ENCODE measurements at places on chromosomes 13 and 19.

GRCh38 chr19:38559428-38560401, 58.0 kb downstream of the MAP4K1 start:
- DNase-seq = no peak

DNA sequence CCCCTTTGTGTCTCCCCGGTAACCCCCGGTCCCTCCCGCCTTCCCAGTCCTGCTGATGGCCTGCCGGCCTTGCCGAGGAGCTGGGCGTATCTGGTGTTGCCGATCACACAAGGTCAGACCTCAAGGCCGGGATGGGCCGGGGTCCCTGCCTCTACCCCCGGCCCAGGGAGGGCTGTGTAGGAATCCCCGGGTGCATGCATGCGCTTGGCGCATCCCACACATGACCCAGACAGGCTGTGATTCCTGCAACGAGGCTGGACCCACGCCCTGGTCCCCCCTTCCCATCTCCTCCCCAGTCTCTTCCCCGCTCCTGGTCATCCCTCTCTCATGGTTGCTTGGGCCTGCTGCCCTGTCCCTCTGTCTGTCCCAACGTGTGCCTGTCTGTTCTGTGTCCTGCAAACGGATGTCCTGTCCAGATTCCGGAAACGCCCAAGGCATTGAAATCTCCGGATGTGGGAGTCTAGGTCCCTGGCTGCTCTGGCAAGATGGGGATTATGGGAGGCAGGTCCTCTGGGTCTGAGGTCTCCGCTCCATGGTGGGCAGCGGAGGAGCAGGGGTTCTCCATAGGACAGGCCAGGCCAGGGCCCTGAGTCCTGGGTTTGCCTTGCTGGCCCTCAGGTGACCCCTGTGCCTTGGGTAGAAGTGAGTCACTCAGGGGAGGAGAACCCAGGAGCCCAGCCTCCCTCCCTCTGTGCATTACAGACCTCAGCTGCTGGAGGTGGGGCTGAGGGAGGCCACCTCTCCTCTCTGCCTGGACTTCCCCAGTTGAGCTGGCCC, 1.6 kb downstream of the PKN1 start:
- DNase-seq = no peak

- DNase-seq = no peak
Measured at GRCh38 chr13:98171900-98172589, 5.0 kb downstream of the RNF113B start.

- DNase-seq = no peak
Measured at GRCh38 chr13:41111454-41111853, 21.1 kb downstream of the KBTBD6 start.

GRCh38 chr19:46142294-46142693, 5.7 kb upstream of the IGFL2 start:
- DNase-seq = no peak

GRCh38 chr13:41660411-41660810, 203.1 kb downstream of the RGCC start:
- DNase-seq = no peak

- no peak for DNase-seq
Measured at GRCh38 chr19:4124638-4125037, 716 bp upstream of the MAP2K2 start.

DNA sequence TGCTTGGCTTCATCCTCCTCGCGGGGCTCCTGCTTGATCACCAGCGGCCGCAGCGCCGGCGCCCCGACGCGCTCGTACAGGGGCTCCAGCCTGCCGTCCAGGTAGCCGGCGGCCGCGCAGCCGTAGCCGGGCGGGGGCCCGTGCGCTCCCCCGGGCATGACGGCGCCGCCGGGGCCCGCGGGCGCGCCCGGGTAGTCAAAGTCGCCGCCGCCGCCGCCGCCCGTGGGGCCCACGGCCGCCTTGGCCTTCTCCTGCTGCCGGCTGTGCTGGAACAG, 497 bp downstream of the CEBPA start:
- no peak for DNase-seq

- DNase-seq = no peak
Measured at GRCh38 chr19:50432221-50433028, at the start of gene MYBPC2. Gene MYBPC2, plus strand, starts transcription at chr19:50432892. Its CDS starts 62 bp downstream, at chr19:50432954.

DNA sequence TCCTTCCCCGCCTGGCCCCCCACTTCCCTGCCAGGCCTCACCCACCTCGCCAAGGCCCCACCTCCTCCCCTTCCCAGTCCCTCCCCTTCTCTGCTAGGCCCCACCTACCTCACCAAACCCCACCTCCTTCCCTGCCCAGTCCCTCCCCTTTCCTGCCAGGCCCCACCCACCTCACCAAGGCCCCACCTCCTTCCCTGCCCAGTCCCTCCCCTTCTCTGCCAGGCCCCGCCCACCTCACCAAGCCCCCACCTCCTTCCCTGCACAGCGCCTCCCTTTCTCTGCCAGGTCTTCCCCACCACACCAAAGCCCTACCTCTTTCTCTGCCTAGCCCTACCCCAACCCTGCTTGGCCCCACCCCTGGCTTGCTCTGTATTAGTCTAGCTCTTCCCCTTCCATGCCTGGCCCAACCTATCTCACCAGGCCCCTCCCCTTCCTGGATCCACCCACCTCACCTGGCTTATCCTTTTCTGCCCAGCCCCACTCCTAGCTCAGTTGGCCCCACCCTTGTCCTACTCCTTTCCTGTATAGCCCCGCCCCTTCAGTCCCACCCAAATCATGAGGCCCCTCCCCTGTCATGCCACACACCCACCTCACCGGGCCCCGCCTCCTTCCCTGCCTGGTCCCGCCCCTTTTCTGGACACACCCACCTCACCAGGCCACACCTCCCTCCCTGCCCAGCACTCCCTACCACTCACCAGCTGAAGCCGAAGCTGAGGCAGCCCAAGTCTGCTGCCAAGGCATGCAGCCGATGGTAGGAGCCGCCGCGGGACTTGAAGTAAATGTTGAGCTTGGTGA, 16.2 kb downstream of the CERS1 start:
- no peak for DNase-seq

DNA sequence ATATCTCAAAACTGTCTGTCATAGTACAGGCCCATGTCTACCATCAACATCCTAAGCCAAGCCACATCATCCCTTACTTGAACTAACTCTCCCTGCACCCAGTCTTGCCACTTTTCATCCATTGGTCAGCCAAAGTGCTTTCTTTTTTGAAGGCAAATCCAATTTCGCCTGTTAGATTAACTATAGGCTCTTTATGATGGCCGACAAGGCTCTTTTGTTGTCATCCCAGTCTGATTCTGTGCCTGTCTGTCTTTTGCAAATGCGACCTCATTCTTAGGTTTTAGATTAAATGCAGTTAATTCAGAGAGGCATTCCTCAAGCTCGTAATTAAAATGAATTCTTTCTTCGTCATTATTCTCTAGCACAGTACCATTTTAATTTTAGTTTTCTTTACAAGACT, 148.3 kb downstream of the HS6ST3 start:
- no peak for DNase-seq

DNA sequence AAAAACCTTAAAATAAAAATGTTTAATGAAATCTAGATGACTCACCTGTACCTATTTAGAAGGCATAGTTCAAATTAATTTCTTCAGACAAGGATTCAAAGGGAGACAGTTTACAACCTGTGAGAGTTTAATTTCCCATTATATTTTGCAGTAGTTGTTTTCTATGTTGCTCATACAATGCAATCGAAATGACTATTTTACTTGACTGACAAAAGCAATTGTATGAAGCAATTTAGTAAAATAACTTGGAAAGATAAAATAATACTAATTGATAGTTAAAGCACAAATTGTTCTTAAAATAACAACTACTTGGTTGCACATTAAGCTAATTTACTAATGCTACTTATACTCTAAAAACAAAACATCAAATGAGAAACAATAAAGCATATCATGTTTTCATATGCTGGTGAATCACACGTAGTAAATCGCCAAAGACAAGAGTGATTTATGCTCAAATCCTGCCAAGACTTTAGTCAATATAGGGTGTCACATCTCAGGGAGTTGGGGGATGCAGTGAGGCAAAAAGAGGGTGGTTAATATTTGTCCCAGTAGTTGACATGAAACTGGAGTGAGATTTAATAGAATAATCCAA, 6.4 kb downstream of the DACH1 start:
- no peak for DNase-seq
